ENCODE measurements at places on chromosomes 12 and 14. TPM values are rescaled to one million over a fixed set of nuclear protein-coding genes. Genes with fewer than 3 reads are reported as not detected.

DNA sequence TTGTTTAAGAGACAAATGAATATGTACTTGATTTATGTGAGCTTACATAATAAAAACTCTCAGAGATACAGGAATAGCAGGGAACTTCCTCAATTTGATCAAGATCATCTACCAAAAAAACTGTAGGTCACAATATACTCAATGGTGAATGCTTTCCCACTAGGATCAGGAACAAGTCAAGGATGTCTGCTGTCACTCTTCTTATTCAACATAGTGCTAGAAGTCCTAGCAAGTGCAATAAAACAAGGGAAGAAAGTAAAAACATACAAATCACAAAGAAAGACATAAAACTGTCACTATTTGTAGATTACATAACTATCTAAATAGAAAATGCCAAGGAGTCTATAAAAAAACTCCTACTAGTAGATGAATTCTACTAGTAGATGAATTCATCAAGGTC lies 41.9 kb upstream of the PAWR start:
- no peak for DNase-seq

DNA sequence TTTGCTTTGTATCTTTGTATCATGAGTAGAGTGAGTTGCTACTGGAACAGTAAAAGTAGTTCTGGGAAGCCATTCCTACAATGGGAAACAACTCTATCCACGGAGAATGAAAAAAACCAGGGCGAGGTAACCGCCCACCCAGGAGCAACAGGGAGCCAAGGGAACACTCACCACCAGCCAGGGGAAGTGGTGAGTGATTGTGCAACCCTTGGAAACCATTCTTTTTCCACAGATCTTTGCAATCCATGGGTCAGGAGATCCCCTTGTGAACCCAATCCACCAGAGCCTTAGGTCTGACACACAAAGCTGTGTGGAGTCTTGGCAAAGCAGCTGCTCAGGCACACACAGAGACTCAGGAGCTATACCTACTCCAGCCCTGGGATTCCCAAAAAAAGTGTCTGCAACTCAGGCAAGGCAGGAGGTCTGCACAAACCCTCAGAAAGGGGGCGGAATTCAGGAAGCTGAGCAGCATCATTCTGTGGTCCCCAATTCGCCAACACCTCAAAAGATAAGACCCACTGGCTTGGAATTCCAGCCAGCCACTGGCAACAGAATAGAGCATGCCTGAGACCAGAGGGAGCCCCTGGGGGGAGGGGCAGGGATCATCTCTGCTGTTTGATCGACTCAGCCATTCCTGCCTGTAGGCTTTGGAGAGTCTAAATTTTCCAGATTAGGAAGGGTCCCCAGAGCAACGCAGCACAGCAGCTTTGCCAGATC lies 52.1 kb upstream of the PPFIA2 start:
- DNase-seq = no peak

- no peak for DNase-seq
Measured at GRCh38 chr12:15555446-15555845, 233.1 kb downstream of the PTPRO start.

RTL1 gene
- polyA plus RNA-seq = 0.06 TPM

GRCh38 chr12:120125792-120126634 lies 9.5 kb upstream of the RAB35 start:
- no peak for DNase-seq

STAT2 gene
- 101 TPM for polyA plus RNA-seq

- no peak for DNase-seq
Measured at GRCh38 chr14:102578821-102579220, 13.6 kb upstream of the RCOR1 start.

KCNK13 gene
- polyA plus RNA-seq = 0.23 TPM

RHEBL1 gene
- polyA plus RNA-seq = 1.5 TPM

GRCh38 chr12:32809196-32809595 lies 53.5 kb upstream of the YARS2 start:
- DNase-seq = no peak

DNA sequence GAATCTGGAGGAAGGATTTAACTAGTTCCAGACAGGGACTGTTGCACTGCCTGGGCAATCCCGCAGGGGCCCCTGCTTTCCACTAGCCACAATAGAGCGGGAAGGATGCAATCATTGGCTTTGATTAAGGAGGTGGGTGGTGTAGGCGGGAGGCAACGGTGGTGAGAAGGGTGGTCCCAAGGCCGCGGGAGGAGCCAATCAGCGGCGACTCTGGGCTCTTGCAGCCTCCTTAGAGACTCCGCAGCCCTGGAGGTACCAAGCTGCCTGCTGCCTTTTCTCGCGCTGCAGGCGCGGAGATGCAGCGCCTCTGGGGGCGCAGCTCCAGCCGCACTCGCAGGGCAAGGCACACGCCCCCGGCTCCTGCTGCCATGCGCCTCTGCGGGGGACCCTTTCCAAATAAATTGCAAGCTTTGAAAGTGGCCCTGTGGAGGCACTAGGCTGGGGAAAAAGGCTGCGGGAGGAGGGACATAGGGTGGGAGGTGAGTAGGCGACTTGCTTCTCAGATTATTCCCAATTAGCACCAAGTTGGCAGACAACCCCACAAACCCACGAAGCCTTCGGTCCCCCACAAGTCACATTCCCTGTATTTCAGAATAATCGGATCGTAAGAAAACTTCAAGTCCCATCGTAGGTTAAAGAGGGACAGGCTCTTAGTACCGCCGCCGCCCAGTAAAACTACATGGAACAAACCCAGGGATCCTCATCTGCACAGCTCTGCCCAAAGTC lies 858 bp upstream of the KCNA1 start:
- DNase-seq = no peak

DNA sequence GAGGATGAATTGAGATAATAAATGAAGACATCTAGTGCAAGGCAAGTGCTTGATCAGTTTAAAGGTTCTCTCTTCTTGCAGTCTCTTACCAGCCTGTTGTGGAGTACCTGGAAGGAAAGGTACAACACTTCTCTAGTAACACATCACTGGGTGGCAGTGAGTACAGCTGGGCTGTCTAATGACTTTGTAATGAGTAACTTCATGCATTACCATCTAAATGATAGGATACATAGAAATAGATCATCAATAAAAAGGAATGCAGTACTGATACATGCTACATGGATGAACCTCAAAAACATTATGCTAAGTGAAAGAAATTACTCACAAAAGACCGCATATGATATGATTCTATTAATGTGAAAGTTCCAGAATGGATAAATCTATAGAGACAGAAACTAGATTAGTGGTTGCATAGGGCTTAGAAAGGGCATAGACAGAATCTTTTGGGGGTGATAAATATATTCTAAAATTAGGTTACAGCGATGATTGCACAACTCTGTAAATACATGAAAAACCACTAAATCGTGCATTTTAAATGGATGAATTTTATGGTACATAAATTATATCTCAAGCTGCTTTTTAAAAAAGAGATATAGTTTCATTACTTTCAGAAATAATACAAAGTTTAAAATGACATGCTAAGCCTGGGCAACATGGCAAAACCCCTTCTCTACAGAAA lies 224.4 kb downstream of the CHST11 start:
- no peak for DNase-seq

- no peak for DNase-seq
Measured at GRCh38 chr14:63892265-63892664, 39.5 kb downstream of the SYNE2 start.

GRCh38 chr12:104448451-104448850 lies 8.3 kb upstream of the CHST11 start:
- no peak for DNase-seq

DNA sequence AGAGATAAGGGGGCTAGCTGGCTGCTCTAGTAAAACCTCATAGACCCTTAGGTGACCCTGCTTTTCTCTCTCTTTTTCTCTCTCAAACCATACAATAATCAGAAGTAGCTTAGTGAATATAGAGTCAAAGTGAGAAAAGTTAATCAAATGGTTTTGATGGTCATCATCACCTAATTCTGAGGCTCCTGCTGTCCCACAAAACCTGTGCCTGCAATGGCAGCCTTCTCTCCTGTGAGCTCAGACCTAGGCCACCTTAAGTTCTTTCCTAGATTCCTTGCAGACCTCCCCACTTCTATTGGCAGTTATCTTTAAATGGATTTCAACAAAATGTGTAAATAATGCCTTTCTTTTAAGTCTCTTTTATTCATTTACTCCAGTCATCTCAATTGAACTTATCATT lies 1.5 kb upstream of the RPAP3 start:
- no peak for DNase-seq

DNA sequence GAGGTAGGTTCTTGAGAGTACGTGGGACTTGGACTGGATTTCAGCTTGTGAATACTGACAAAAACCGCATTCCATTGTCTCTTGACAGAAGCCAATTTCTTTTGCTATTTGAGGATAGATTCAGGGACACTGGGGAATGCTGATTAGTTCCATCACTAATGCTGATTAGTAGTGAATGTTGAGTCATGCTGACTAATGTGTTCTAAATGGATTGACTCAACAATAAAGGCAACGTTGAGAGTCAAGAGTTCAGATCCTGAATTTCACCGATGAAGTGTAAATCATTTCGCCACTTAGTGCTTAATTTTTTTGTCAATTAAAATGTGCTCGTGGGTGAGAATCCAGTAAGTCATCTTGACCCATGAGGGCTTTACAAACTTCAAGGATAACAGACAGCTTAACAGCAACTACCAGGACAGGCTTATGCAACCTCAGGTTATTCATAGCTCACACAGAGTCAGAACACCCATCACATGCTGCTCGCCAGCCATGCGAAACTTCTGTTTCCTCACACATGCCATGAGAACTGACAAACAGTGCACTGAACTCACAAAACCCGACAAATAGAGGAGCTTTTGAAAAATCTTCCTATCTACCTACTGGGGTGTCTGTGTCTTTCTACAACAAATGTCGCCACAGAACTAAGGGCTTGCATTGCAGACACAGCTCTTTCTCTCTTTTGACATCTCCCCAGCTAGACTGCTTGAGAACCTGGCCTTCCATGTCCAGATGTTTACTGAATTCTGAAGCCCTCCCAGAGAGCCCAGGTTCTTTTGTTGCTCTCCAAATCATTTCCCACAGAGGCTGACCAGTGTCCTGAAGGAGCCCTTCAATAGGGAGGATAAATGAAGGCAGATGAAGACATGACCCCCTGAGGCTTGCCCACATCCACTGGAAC lies 316.4 kb downstream of the ZFP36L1 start:
- no peak for DNase-seq

RASSF9 gene
- 19.0 TPM for polyA plus RNA-seq

DNA sequence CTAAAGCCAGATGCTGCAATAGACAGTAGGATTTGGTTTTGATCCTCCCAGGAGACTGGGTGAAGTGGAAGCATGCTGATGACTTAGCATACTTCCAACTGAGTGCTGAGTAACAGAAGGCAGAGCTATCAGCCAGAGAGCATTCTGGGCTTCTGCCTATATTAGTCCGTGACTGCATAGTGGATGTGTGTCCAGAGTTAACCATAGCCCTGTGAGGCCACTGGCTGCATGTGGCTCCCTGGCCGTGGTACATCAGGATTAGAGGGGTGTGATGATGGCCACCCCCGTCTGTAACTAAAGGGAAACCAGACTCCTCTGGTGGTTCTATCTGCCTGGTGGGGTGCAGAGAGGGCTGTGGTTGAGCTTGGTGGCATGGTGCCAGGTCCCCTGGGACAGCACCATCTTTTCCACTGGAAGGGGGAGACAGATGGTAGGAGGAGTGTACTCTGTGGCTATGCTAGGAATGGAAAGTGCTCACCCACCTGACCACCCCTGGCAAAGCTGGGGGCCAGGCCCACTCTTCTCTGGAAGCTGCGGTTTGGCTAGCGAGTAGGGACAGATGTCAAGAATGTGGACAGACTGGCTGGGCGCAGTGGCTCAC lies 27.4 kb downstream of the ABCD4 start:
- DNase-seq = no peak

DNA sequence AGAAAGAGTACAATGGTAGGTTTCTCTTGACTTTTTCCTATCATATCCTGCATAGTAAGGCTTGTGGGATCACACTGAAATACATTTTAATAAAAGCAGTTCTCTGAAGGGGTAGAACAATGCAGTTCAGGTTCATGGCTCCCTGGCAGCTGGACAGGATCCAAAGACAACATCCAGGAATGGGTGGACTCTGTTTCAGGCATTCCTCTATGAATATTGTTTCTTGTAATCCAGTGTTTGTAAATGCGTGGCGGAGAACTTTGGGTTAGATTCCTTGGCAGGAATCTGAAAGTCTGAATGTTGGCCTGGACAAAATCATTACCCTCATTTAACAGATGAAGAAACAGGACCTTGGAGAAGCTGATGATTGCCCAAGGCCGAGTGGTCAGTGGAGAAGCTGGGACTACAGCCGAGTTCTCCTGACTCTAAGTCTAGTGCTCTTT lies 43.5 kb downstream of the SYNE2 start:
- DNase-seq = no peak

DNA sequence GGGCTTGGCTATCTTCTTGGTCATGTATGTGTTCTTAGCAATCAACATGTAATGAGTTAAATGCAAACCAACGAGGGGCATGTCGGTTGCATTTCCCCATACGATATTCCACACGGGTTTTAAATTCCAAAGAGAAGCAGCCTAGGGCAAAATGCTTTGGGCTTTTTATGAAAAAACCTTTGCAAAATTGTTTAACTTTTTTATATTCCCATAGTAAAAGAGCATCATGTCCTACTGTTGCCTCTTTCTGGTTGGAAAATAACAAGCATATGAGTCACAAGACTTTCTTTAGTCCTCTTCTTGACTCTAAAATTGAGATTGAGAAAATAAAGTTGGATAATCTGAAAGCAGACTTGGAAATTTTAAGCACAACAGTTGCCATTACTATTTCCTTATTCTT lies 3.8 kb upstream of the DIO2 start:
- no peak for DNase-seq

GRCh38 chr14:86373886-86374285 lies 843.9 kb downstream of the FLRT2 start:
- no peak for DNase-seq

DNA sequence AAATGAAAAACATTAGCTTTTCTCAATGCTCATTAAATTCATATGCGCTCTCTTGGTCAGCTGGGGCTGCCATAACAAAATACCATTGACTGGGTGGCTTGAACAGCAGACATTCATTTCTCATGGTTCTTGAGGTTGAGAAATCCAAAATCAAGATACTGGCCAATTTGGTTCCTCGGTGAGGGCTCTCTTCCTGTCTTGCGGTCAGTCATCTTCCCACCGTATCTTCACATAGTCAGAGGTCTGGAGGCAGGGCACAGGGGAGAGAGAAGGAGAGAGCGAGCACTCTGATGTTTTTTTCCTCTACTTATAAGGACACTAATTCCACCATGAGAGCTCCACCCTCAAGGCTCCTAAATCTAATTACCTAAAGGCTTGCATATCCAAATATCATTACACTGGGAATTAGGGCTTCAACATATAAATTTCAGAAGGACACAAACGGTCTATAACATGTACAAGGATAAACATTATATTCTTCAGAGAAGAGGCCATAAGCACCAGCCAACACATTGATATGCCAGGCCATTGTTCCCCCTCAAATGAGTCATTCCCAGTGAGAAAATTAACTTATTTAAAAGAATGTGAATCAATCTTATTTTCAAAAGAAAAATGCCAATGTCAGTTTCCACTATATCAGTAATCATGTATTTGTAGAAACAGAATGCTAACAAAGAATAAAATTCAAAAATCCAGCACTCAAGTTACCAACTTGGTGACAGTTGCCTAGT lies 152.2 kb downstream of the BTG1 start:
- DNase-seq = no peak

GRCh38 chr12:101231636-101232035 lies 21.6 kb upstream of the SLC5A8 start:
- no peak for DNase-seq
